ENCODE measurements at places on chromosomes 1 and 21.

- no peak for DNase-seq
Measured at GRCh38 chr1:21916447-21917238, 20.5 kb downstream of the HSPG2 start.

- DNase-seq: no peak
Measured at GRCh38 chr1:165376811-165377311, 20.3 kb upstream of the LMX1A start.

GRCh38 chr1:32746130-32746529 lies 43.6 kb upstream of the SYNC start:
- DNase-seq: no peak

GRCh38 chr21:46131588-46131837 lies 23.9 kb downstream of the FTCD start:
- no peak for DNase-seq

DNA sequence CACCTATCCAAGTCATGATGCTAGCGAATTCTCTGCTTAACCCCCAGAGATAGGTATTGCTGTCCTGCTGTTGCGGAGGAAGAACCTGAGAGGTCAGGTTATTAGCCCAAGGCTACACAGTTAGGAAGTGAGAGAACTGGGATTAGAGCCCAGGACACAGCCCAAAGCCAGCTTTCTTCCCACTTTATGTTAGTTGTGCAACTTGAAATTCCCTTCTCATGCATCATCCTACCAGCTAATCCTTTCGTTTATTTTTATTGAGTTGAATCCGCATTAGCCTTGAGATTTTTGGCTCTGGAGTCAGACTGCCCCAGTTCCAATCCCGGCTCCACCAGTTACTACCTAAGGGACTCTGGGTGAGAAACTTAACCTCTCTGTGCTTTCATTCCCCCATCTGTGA lies 65.4 kb downstream of the PLEKHA6 start:
- no peak for DNase-seq

Measured in cerebellar cortex (tissue), 1 donor.